ENCODE measurements at places on chromosomes 1 and 21. TPM values are rescaled to one million over a fixed set of nuclear protein-coding genes. Genes with fewer than 3 reads are reported as not detected.
A peak's percentile ranks its signal among the peaks of the same experiment; 100 is the strongest.

- H3K36me3 ChIP-seq = no peaks in the 10 kb centered on the region
- H3K4me3 ChIP-seq = no peak overlapping the region
- peak; percentile 88 for DNase-seq
- no peaks in the 10 kb centered on the region for H3K4me1 ChIP-seq
- H3K27ac ChIP-seq = no peak overlapping the region
Measured at GRCh38 chr1:168084396-168085231, 52.1 kb downstream of the GPR161 start.

- peak; percentile 78 for DNase-seq
- no peaks in the 10 kb centered on the region for H3K36me3 ChIP-seq
- no peaks in the 10 kb centered on the region for H3K27me3 ChIP-seq
Measured at GRCh38 chr1:233790662-233791371, 113.7 kb upstream of the SLC35F3 start.

TMCC2 gene
- total RNA-seq = 9.9 TPM

- DNase-seq = no peak
- no peaks in the 10 kb centered on the region for H3K4me1 ChIP-seq
- no peak overlapping the region for H3K27ac ChIP-seq
Measured at GRCh38 chr1:61215119-61215518, 132.8 kb downstream of the NFIA start.

DNA sequence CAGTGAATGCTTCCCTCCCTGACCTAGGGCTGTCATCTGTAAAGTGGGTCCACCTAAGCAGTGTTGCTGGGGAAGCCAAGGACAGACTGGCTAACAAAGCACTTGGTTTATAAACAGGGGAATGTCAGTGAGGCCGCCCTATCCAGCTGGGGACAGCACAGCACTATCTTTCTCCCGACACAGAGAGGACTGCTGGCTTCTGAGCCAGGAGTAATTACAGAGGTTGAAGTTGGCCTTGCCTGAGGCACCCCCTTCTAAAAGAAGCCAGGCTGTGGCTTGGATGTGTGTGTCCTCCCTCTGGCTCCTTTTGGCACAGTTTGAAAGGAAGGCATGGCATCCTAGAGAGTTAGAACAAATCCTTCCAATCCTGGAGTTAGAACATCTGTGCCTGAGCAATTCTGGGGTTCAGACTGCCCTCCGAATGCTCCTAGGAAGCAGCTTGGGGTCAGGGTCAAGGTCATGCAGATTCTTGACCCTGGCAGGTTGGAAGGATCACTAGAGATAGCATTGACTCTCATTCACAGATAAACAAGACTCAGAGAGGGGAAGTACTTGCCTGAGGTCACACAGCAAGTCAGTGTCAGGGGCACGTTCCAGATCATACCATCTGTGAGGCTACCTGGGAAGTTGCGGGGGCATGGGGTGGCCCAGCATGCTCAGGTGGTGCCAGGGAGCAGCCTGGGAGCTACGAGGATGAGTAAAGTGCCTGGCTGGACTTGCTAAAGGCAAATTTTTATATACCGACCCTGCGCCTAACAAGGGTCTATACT is 1.3 kb upstream of the LDLRAP1 start:
- H3K36me3 ChIP-seq = no peaks in the 10 kb centered on the region
- no peak overlapping the region for H3K4me3 ChIP-seq
- no peak overlapping the region for H3K27ac ChIP-seq
- DNase-seq = no peak

PGLYRP4 gene
- not detected for total RNA-seq

YRDC gene
- total RNA-seq = 46.0 TPM

CD1E gene
- not detected for total RNA-seq

DNA sequence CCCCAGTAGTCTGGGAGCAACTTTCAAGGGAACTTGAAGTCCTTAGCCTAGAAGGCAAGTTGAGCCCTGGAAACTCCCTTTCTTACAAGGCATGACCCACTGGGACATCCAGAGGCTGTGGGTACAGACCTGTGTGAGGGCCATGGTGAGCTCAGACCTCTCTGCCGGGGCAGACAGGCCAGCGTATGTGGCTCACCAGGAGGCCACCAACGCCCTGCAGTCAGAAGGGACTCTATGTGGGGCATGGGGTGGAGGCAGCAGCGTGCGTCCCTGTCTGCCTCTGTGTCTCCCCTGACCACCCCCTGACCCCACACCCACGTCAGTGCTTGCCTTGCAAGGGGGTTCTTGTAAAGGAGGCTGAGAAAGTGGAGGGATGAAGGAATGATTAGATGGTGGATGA is 10.8 kb downstream of the COQ8A start:
- no peak overlapping the region for H3K4me3 ChIP-seq
- H3K27ac ChIP-seq = no peak overlapping the region
- H3K36me3 ChIP-seq = no peaks in the 10 kb centered on the region
- no peaks in the 10 kb centered on the region for H3K4me1 ChIP-seq

FAM78B gene
- total RNA-seq = 5.8 TPM

DNA sequence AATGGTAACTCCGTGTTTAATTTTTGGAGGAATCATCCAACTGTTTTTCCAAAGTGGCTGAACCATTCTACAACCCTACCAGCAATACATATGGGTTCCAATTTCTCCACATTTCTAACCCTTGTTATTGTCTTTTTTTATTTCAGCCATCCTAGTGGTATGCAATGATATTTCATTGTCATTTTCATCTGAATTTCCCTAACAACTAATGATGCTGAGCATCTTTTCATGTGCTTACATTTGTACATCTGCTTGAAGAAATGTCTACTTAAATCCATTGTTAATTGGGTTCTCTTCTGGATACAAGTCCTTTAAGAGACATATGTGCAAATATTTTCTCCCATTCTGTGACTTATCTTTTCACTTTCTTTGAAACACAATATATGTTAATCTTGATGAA is 43.3 kb downstream of the EPRS1 start:
- H3K27ac ChIP-seq = no peak overlapping the region
- no peaks in the 10 kb centered on the region for H3K27me3 ChIP-seq
- no peak overlapping the region for H3K4me3 ChIP-seq

GRCh38 chr1:183236158-183236725 is 50.2 kb downstream of the LAMC2 start:
- H3K27me3 ChIP-seq = no peaks in the 10 kb centered on the region
- no peak for DNase-seq
- no peak overlapping the region for H3K4me3 ChIP-seq
- no peaks in the 10 kb centered on the region for H3K36me3 ChIP-seq
- H3K4me1 ChIP-seq = peaks cover 19% of the 10 kb centered on the region

- H3K4me1 ChIP-seq = no peaks in the 10 kb centered on the region
- no peak overlapping the region for H3K4me3 ChIP-seq
- H3K27me3 ChIP-seq = no peaks in the 10 kb centered on the region
- H3K36me3 ChIP-seq = no peaks in the 10 kb centered on the region
Measured at GRCh38 chr1:231801042-231801585, 174.5 kb downstream of the DISC1 start.

DNA sequence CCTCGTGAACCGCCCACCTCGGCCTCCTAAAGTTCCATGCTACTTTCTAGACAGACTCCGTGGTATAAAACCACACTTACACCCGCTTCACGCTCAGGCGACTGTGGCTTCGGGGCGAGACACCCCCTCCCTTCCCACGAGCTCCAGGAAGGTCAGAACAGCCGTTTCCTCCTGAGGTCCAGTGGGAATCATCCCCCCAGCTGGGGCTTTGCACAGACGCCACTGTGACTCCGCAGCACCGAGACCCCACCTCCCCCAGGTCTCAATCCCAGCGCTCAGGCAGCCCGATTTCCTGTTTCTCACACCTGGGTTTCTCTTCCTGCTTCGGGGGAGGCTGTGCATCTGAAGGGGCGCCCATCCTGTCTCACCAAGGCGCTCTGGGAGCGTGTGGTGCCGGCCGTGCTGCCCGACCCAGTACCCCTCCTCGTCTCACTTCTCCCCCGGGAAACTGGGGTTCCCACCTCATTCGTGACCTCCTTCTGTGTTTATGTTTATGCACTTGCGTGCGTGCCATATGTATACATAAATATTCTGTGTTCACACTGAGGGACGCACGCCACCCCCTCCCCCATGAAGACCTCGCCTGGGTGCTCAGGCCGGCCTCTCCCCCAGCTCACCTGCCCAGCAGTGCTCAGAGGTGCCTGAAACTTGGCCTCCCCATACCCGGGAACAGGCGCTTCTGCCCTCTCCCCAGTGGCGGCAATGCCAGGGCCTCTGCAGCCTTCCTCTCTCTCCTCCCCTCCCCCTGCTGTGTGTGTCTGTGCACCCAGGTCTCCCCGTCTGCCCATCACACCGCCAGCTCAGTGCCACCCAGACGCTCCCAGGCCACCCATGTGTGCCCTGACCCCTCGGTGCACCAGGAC is 14.6 kb downstream of the SLC35E2B start:
- H3K27me3 ChIP-seq = no peaks in the 10 kb centered on the region
- peak overlapping the region; percentile 80 for H3K27ac ChIP-seq
- no peaks in the 10 kb centered on the region for H3K36me3 ChIP-seq
- DNase-seq = peak; percentile 31
- no peak overlapping the region for H3K4me3 ChIP-seq
- no peaks in the 10 kb centered on the region for H3K4me1 ChIP-seq

TNFRSF4 gene
- not detected for total RNA-seq

DNA sequence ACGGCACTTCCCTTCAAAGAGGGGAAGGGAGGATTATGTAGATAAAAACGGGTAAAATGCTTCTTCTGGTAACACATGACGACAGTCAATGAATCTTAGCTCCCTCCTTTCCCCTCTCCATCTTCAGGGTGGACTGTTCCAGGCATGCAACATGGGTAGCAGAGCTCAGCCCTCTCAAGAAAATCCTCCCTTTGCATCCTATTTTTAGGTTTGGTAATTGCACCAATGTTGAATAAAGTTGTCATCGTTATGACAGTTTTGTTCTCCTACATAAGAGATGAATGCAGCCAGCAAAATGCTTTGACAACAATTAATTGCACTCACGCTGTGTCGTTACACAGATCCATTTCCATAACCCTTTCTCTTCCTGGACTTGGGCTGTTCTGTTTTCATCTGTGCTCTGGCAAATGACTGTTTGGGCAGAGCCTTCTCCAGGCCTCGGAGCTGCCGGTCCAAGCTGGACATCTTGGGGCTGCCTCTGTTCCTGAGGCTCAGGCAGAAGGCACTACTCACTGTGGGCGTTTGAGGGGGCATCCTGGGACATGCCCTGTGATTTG is 127.6 kb downstream of the CNIH3 start:
- H3K36me3 ChIP-seq = no peaks in the 10 kb centered on the region
- H3K27me3 ChIP-seq = no peaks in the 10 kb centered on the region
- H3K4me1 ChIP-seq = peaks cover 5% of the 10 kb centered on the region
- H3K27ac ChIP-seq = no peak overlapping the region

DNA sequence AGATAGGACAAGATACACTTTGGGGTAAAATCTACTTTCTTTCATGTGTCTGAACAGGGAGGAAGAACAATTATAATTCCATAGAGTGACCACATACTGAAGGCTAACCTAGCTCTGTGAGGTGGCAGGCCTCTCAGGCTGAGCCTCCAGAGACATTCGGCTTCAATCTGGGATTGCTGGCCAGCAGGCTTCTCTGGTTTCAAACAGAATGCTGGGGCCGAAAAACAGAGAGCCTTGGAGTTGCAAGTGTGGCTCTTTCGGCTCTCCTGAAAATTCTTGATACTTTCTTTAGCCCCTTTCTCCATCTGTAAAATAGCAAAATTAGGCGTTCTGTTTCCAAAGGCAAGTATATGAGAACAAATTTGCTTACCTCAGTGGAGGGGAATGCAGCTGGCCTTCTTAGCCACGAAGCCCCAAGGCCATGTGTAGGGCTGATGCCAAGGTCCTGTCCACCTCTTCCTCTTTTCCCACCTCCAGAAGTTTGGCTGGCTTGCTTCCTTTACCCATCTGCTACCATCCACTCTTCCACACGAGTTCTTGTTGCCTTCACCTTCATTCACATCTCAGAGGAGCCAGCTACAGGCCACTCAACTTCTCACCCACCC is 30.0 kb upstream of the UBE2U start:
- DNase-seq = peak; percentile 26
- H3K27ac ChIP-seq = no peak overlapping the region
- no peak overlapping the region for H3K4me3 ChIP-seq
- peaks cover 7% of the 10 kb centered on the region for H3K36me3 ChIP-seq
- H3K27me3 ChIP-seq = no peaks in the 10 kb centered on the region

SH3BP5L gene
- 26.1 TPM for total RNA-seq

GRCh38 chr1:62918700-62919099 is 134.8 kb downstream of the ATG4C start:
- H3K4me1 ChIP-seq = peaks cover 19% of the 10 kb centered on the region
- H3K4me3 ChIP-seq = no peak overlapping the region
- H3K36me3 ChIP-seq = no peaks in the 10 kb centered on the region
- H3K27me3 ChIP-seq = no peaks in the 10 kb centered on the region
- H3K27ac ChIP-seq = no peak overlapping the region

DNA sequence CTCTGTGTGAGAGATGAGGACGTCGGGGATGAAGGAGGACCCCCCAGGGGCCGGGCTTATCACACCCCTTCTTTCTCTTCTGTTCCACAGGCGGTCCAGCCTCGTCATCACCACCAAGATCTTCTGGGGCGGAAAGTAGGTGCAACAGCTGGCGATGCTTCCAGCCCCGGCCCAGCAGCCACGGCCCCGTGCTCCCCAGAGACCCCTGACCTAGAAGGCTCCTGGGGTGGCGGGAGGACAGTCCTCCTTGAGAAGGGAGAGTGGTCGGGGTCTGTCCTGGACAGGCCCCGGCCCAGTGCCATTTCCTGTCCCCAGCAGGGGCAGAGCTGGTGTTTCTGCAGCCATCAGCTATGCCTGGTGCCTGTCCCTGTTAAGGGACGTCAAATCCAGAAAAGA is 41.7 kb downstream of the KCNAB2 start:
- H3K27me3 ChIP-seq = no peaks in the 10 kb centered on the region
- no peak overlapping the region for H3K27ac ChIP-seq
- no peaks in the 10 kb centered on the region for H3K36me3 ChIP-seq
- no peaks in the 10 kb centered on the region for H3K4me1 ChIP-seq

PRAMEF7 gene
- total RNA-seq = not detected

DNA sequence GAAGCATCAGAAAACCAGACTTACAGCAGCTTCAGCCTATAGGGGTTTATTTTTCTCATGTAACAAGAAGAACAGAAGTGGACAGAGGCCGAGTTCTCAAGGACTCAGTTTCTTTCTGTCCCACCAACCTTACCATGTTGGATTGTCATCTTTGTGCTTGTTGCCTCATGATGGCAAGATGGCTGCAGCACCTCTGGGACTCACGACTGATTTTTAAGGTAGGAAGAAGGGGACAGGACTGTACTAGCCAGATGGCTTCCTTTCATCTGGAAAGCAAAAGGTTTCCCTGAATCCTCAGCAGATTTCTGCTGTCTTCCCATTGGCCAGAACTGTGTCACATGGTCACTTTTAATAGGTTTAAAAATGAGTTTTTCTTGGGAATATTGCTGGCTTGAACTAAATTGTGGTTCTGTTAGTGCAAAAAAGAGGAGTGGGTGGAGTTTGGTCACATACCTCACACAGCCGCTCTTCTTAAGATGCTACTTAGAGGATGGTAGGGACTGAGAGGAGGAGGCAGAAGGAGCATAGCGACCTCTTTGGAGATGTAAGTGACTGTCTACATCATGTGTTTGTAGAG is 48.1 kb upstream of the ENAH start:
- no peaks in the 10 kb centered on the region for H3K27me3 ChIP-seq
- H3K4me3 ChIP-seq = no peak overlapping the region
- no peak overlapping the region for H3K27ac ChIP-seq
- no peak for DNase-seq
- H3K36me3 ChIP-seq = no peaks in the 10 kb centered on the region

KRTAP23-1 gene
- total RNA-seq = not detected

PRAMEF14 gene
- total RNA-seq = not detected

CROCC gene
- total RNA-seq = 106 TPM

- no peak overlapping the region for H3K27ac ChIP-seq
- no peaks in the 10 kb centered on the region for H3K36me3 ChIP-seq
- no peaks in the 10 kb centered on the region for H3K27me3 ChIP-seq
- H3K4me1 ChIP-seq = no peaks in the 10 kb centered on the region
- no peak overlapping the region for H3K4me3 ChIP-seq
- DNase-seq = peak; percentile 69
Measured at GRCh38 chr1:175317309-175317708, 124.7 kb upstream of the KIAA0040 start.

All from GM23338 (cell line).